ENCODE measurements at places on chromosomes 2 and 18. TPM values are rescaled to one million over a fixed set of nuclear protein-coding genes. Genes with fewer than 3 reads are reported as not detected.

POTEJ gene
- not detected for total RNA-seq

TTL gene
- 20.2 TPM for total RNA-seq

LRP1B gene
- not detected for total RNA-seq

SLC9A4 gene
- total RNA-seq, result 0.07 TPM

UGT1A10 gene
- not detected for total RNA-seq

COL6A3 gene
- total RNA-seq, result 3.0 TPM

LRATD1 gene
- not detected for total RNA-seq

EML6 gene
- 0.49 TPM for total RNA-seq

ZDBF2 gene
- 4.8 TPM for total RNA-seq

RBM44 gene
- total RNA-seq, result 0.52 TPM

ALPP gene
- total RNA-seq, result not detected

NTSR2 gene
- total RNA-seq, result not detected

MC2R gene
- total RNA-seq, result not detected

RPRM gene
- total RNA-seq, result not detected

KLHL41 gene
- total RNA-seq, result not detected

GNAL gene
- total RNA-seq, result 0.05 TPM

CD226 gene
- total RNA-seq, result 19.4 TPM

GPR35 gene
- total RNA-seq, result 2.5 TPM

TTN gene
- 0.91 TPM for total RNA-seq

VIT gene
- total RNA-seq, result not detected

CFC1 gene
- total RNA-seq, result not detected

RFX8 gene
- 0.60 TPM for total RNA-seq

ALPI gene
- not detected for total RNA-seq

GREB1 gene
- 0.38 TPM for total RNA-seq

KLHL30 gene
- not detected for total RNA-seq

FKBP1B gene
- 0.35 TPM for total RNA-seq

CDCA7 gene
- total RNA-seq, result 74.7 TPM

DPP10 gene
- not detected for total RNA-seq

IER3IP1 gene
- total RNA-seq, result 10.0 TPM

NEU2 gene
- total RNA-seq, result not detected
